ENCODE measurements at places on chromosomes 6 and 20.

- no peak for DNase-seq
These were observed 63.8 kb upstream of the GPR31 start for GRCh38 chr6:167221400-167222201.

- no peak for DNase-seq
These were observed 348.7 kb upstream of the MANEA start for GRCh38 chr6:95228636-95229035.

DNA sequence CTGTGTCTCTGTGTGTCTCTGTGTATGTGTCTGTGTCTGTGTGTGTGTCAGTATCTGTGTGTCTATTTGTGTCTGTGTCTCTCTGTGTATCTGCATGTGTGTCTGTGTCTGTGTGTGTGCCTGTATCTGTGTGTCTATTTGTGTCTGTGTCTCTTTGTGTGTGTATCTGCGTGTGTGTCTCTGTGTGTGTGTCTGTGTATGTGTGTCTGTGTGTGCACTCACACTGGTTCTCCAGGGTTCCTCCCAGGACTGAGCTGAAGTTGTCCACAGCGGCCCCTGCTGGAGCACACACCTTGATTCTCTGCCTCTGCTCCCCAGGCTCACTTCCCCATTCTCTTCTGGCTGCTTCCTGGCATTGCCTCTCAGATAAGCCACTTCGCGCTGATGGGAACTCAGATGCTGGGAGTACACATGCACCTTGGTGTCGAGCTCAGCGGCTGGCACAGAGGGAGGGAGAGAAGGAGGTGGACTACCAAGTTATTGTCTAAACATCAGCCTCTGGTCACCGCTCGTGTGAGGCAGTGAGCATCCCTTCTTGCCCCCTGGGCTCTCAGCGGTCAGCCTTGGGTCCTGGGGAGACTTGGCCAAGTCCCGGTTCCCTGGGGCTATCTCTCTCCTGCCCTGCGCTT lies 104.9 kb upstream of the NXT1 start:
- DNase-seq, result peak; percentile 44

- DNase-seq, result no peak
These were observed 31.1 kb upstream of the BLCAP start for GRCh38 chr20:37558779-37559178.

GRCh38 chr6:397604-398003 lies 6.1 kb downstream of the IRF4 start:
- DNase-seq, result no peak

DNA sequence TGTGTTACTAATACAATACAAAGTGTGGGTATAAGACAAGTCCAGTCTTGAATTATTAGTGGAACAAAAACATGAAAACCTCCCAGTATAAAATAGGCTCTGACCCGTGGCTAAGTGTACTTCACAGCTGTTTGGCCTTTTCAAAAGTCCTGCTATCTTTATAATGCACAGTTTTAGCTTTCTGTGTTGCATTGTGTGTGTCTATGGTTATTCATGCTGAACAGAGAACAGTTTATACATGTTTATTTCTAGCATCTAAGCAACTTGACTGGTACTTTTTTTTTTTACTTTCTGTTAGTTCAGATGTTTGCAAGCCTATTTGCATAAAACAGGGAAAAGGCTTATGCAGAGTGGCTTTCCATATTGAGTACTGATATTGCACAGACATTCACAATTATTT lies 119.2 kb upstream of the CCN2 start:
- no peak for DNase-seq

GRCh38 chr20:47295129-47295813 lies 61.2 kb downstream of the ZMYND8 start:
- DNase-seq, result no peak

DNA sequence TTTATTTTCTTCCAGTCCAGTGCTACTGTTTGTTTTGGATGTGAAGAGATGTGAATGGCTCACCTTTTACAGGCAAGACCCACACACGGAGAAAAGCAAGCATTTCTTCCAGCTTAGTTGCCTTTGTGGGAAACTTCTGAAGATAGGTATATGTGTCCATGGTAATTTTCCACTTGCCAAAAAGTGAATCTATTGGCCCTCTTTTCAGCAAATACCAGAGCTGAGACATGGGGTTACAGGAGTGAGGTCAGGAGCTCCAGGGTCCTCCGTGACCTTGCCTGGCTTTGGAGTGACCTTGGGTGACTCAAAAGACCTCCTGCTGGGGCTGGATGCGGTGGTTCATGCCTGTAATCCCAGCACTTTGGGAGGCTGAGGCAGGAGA lies 166.7 kb downstream of the SCML4 start:
- DNase-seq, result no peak

GRCh38 chr20:31476294-31476585 lies 1.2 kb downstream of the REM1 start:
- no peak for DNase-seq

DNA sequence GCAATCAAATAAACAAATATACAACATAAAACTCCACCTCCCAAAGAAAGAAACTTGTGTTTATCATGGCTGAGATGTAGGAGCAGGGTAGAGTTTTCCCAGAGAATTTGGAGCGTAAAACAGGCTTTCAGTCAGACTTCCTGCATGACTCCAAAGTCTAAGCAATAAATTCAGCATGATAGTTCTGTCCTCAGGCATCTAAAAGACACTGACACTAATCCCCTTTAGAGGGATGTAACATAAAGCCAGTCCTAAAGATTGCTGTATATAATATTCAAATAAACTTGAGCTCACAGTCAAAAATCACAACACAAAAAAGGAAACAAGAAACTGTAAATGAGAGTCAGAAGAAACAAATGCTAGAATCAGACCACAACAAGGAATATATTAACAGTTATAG lies 234.4 kb downstream of the CENPW start:
- DNase-seq, result no peak

DNA sequence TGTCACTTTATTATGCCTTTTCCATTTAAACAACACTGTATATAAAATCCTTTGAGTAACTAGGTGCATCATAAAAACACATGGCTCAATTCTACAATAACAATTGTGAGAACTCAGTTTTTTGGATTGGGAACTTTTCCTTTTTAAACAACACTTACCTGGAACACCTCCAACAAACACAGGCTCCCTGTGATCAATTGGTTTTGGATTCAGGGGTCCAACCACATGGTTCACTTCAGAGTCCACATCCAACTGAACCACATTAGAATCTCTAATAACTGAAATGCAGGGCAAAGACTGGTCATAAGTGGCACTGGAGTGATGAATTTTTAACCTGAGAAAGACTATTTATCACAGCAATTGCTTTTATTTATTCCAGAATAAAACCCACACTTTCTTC lies 26.5 kb downstream of the FAM229B start:
- DNase-seq, result no peak

DNA sequence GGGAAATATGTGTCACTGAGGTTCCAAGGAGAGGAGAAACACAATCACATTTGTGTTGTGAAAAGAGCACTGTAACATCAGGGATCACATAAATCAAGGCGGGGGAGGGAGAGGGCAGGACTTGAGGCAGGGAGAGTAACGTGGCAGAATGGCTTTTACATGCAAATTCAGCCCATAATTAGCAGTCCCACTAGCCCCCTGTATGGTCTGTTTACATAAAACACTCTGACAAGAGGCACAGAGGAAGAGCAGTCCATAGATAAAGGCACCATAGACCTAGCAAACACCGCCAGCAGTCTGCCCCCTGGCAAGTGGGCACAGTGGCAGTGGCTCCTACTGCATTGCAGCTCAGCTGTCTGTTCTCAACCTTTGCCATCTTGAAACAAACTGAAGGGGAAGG lies 82.7 kb downstream of the LYRM2 start:
- DNase-seq, result no peak

DNA sequence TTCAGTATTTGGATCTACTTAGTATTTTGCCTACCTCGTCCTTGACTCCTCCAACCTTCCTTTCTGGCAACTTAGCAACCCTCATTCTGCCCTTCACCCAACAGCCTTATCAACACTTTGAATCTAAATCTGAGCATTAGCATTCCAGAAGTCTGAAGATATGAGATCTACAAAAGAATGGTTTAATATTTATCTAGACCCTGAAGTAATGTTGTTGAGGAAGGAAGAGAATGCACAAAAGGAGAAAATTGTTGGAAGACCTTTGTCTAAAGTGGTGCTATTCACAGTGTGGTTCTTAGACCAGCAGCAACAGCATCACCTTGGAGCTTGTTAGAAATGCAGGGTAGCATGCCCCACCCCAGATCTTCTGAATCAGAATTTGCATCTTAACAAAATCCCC lies 198.2 kb upstream of the PLCB4 start:
- no peak for DNase-seq

DNA sequence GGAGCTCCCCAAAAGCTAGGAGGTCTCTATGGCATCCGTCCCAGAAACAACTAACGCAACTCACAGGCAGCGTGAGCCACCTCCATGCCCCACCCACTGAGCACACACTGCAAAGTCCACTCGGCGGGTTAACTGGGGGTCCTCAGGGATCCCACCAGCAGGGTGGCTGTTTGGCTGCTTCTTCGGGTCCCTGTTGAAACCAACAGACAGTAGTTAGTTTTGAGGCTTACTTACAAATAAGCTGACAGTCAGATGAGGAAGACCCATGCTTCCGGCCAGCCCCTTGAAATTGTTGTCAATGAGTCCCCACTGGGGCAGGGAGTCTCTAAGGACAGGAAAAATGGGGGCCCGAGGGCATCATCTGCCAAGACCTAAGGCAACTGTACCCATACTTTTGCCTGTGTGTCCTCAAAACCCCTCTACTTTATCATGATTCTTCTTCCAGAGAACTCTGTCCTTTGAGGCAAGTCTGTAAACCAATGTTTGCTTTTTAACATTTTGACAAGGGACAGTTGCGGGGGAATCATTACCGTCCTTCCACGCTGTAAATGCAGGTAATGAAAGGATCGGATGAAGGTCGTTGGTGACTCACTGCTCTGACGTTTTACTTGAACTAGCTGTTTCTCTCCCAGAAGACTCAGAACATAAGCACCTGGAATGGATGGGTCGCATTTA lies 2.2 kb upstream of the PCK1 start:
- DNase-seq, result no peak

- DNase-seq, result no peak
These were observed 101.9 kb downstream of the REV3L start for GRCh38 chr6:111381123-111381522.

GRCh38 chr6:25103603-25104002 lies 167.8 kb upstream of the RIPOR2 start:
- no peak for DNase-seq

DNA sequence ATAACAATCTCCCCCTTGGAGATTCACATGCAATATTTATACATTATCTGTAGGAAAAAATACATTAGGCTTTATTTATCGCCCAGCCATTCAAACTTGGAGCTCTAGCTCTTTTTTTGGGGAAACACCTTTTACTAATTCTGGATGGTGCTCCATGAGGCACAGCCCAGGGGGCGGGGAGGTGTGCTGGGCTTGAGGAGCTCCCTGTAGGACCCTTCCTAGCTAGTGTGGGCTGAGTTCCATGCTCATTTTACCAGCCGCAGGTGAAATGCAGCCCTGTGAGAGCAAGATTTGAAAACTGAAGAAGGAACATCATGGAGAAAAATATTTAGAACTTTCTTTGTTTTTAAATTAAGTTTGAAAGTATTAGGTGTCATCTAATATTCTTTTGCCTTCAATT lies 99.6 kb upstream of the POPDC3 start:
- no peak for DNase-seq

DNA sequence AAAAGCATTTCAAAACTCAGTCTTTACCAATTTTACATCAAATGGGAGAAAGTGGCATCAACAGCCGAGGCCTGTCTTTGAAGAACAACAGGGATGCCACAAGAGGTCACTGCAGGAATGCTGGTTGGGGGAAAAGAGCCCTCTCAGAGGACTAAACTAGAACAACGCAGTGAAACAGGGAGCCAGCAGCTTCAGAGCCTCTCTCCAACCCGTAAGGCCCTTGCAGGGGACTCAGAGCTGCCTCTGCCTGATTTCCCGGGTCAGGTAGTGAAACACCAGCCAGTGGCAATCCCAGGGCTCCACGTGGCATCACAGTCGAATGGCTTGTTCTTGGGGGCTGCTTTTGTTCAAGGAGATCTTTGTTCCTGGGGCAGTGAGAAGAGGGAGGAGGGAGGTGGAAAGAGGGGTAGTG lies 55.0 kb upstream of the KCNK16 start:
- DNase-seq, result peak; percentile 76

DNA sequence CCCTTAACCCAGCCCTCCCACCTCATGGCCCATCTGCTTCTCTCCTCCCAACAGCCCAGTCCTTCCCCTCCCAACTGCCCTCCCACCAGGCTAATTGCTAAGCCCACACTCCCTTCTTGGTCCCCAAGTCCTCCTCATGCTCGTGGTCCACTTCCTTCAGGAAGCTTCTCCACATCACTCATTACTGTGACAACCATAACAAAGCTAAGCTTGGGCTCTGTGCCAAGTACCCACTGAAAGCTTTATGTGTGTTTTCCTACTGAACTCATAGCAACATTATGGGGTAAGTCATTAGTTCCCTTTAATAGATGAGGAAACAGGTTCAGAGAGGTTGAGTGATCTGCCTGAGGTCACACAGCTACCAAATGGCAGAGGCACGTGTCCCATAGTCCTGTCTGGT lies 16.2 kb downstream of the FRS3 start:
- no peak for DNase-seq

GRCh38 chr6:166940643-166941068 lies 15.7 kb downstream of the RNASET2 start:
- DNase-seq, result no peak

DNA sequence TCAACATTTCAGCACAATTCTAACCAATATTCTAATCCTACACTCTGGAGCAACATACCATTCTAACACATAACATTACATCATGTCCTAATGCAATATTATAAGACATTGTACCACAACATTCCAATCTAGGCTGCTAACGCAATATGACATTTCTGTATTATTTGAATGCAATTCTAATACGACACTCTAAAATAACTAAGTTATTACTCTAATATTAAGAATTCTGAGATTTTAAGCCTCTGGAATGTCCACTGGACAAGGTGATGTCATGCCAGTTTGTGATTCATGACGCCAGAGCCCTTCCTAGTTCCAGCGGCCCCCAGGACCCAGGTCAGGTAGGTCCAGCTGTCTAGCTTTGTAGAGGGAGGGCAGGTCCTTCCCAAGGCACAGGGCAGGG lies 69.7 kb upstream of the SIRPA start:
- DNase-seq, result no peak

- DNase-seq, result no peak
These were observed 55.3 kb upstream of the CEP85L start for GRCh38 chr6:118706702-118707101.

- DNase-seq, result no peak
These were observed 22.6 kb downstream of the TOP1 start for GRCh38 chr20:41051009-41051825.

GRCh38 chr20:23659989-23660837 lies 22.5 kb upstream of the CST3 start:
- DNase-seq, result no peak

Data from hindlimb muscle (tissue), 1 donor.